ENCODE measurements at places on chromosomes 6 and 20. TPM values are rescaled to one million over a fixed set of nuclear protein-coding genes. Genes with fewer than 3 reads are reported as not detected.

DNA sequence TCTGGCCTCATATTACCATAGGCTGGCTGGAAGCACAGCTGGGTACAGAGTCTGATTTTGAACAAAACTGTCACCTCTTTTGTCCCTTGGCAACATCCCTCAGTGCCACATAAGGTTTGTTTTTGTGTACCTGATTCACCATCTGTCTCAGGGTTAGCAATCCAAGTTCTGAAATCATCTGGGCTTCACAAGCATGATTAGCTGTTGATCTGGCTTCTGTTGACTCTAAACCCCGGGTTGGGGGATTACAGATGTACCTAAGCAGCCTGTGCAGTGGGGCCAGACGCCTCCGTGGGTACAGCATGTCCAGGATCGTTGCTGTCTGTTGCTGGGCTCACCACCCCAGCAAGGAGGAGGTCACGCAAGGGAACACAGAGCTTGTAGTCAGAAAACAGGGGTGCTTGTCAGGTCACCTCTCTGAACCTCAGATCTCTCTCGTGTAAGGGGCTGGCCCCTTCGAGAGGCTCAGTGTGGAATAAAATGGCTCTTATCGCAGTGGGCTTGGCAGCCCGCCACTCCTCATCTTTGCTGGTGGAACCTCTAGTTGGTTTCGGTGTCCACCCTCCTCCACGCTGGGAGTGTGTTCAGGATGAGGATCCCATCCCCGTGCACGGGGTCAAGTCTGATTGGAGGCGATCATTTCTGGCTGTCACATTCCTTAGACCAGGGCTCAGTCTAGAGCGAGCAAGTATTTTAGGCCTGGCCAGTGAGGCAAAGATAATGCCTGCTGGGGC lies 39.2 kb upstream of the ZNF831 start:
- DNase-seq, result no peak

GRCh38 chr6:115071962-115072361 lies 729.1 kb upstream of the HS3ST5 start:
- no peak for DNase-seq

DNA sequence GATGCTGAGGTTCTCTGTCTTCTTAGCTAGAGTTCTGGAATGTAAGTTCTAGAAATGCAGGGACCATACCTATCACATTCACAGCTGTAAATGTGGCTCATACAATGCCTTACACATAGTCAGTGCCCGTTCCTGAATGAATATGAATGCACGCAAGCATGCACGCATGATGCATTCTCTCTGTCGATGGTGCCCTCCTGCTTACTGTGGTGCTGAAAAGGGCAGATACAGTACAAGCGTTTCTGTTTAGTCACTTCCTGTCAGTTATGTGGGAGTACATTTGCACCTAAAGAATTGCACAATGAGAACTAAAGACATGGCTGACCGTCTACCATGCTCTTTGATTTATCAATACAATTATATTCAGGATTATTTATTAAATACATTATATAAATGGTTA lies 152.2 kb upstream of the SOX4 start:
- no peak for DNase-seq

DNA sequence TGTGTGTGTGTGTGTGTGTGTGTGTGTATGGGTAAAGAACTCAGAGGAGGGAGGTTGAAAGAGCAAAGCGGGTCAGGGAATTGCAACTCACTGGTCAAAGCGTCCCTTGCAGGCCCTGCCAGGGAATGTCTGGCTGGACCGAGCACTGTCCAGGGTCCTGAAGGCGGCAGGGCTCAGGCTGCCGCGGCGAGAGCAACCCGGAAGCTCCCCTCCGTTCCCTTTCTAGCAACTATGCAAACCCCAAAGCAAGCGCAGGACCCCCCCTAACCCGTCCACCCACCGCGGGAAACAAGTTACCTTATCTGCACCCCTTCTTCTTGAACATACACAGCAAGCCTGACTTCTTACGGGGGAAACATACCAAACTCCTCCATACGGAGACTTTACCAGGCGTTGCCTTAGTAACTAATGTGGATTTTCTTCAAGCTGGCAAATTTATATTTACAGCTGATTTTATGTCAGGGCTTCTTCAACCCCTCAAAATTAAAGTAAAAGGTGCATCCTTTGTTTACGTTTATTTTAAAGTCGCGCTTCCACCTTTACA lies 538 bp upstream of the GRM1 start:
- DNase-seq, result peak; percentile 32

DNA sequence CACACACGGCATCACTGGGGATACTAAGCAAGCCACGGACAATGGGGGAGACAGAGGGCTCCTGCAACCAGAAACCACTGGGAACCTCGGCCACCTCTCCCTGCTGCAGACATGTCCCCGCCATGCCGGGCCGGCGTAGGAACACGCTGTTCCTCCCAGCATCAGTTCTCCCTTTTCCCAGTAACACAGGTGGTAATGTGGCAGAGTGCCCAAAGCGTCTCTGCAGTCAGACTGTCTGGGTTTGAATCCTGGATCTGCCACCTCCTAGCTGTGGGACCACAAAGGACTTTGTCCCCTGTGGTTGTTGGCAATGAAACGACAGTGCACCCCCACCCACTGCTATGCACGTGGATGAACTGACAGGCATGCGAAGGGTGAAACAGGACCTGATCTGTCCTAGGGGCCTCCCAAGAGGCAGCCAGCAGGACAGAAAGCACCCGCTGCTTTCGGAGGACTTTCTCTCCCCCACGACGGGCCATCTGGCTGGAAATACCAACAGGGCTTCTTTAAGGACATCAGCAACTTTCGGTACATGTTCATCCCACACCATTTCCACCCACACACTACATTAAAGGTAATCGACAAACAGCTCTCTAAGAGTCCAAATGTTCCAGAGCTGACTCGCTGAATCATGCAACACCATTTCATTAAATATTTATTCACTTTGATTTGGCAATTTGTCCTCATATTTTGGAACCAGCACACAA lies 74.1 kb downstream of the SULF2 start:
- DNase-seq, result no peak

DNA sequence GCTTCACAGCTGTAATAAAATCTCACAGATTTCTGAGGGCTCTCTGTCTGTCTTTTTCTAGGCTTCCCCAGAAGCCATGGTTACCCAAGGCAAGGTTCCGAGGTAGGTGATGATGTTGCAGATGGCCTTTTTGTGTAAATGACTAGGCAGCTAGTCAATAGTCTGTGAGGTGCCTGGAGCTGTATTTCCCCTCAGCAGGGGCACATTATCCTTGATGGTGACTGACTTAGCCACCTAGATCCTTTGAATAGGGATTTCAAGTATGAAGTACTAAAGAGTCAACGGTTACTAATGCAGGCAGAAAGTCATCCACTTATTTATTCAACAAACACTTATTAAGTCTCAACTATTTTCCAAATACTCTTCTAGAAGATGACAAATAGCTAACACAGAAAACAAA lies 49.3 kb upstream of the L3MBTL3 start:
- DNase-seq, result no peak

GRCh38 chr6:53727748-53728147 lies 62.2 kb upstream of the KLHL31 start:
- no peak for DNase-seq

GRCh38 chr6:1347161-1347560 lies 35.3 kb downstream of the FOXQ1 start:
- DNase-seq, result no peak

DNA sequence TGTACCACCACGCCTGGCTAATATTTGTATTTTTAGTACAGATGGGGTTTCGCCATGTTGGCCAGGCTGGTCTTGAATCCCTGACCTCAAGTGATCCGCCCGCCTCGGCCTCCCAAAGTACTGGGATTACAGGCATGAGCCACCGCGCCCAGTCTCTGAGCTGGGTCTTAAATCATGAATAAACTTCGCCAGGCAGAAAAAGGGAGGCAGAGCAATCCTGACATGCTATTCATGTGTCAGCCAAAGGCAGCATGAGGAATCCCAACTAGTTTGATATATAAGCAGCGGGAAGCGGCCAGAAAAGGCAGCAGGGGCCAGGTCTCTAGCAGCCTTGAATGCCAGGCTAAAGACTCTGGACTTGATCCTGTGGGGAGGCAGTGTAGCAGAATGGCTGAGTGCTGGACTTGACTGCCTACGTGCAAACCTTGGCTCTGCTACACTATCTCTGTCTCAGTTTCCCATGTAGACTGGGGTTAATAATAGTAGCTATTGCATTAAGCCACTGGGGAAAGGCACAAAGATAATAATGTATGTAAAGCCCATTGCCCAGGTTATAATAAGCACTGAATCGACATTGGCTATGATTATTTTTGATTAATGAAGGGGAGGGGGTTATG lies 1.8 kb downstream of the PROCR start:
- no peak for DNase-seq

- no peak for DNase-seq
These were observed 72.1 kb downstream of the TXLNB start for GRCh38 chr6:139219746-139220145.

- no peak for DNase-seq
These were observed 91.8 kb upstream of the F13A1 start for GRCh38 chr6:6412221-6412620.

- no peak for DNase-seq
These were observed 56.6 kb upstream of the POU3F2 start for GRCh38 chr6:98777762-98778161.

GRCh38 chr6:67300430-67301040 lies 1334.5 kb upstream of the ADGRB3 start:
- no peak for DNase-seq

- DNase-seq, result no peak
These were observed 20.4 kb upstream of the BPIFB1 start for GRCh38 chr20:33262658-33263065.

DNA sequence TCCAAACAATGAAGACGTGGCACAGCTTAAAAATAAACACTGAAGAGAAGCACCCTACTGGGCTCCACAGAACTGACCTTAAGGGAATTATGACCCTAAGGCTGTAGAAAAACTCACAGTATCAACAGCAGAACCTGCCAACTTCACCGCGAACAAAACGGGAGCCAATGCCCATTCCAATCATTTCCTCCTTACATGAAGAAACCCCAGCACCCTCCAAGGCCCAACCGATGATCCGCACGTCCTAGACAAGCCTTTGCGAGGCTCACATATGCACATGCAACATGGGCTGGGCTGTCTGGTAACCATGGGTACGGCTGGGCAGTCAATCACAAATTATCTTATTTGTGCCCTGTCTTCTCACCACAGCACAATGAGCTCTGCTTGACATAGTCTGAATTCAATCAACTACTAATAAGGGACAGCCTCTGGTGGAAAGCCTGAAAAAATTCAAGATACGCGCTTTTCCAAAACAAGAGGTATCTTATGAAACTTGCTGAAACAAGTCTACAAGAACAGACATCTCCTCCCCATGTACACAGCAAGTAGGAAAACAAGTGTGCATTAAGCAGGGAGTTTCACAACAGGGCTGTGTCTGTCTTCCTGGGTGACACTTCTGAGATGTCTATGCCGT lies 1.7 kb downstream of the DIDO1 start:
- DNase-seq, result no peak

DNA sequence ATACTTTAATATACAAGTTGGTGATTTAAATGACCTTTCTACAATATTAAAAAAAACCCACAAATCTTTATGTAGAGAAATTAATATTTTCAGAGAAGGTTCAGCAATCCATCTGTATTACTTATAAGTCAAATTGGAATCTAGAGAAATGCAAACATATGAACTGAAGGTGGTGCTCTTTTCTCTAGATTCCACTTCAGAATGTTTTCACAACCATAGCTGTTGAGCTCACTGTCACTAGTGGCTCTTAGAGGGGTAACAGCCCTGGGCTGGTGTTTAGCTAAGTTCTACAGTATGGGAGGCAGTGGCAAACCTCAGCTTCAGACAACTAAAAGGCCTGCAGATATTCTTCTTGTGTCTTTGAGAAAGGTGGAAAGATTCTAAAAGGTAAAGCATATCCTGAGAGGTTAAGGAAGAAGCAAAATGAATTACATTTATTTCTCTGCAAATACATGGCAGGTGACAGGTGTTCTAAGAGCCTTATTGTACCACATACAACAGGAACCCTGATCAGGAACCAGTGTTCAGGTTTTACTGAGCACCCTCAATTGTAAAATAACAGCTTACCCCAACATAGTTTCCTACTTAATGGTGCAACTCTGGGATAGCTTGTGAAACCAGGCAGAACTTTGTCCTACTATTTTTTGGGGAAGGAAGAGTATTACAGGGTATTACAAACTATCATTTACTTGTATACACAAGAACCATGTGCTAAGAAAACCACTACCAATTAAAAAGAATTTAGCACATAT lies 56.6 kb upstream of the SAMHD1 start:
- DNase-seq, result no peak

DNA sequence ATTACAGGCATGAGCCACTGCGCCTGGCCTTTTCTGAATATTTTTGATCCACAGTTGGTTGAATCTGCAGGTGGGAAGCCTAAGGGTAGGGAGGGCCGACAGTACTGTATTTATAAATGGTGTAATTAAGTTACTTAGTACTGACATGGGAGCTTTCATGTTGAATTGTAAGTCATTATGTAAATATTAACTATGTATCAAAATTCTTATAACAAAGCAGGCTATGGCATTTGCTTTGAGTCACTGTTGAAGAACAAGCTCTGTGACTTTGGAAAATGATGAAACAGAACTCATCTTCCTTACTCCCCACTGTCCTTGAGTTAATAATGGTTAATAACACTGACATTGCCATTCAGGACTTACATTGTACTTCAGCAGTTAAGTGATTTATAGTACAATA lies 63.0 kb upstream of the TXNDC5 start:
- DNase-seq, result no peak

- DNase-seq, result peak; percentile 42
These were observed 102.8 kb downstream of the DACT2 start for GRCh38 chr6:168216751-168217191.

GRCh38 chr20:19317237-19318069 lies 105.0 kb downstream of the SLC24A3 start:
- no peak for DNase-seq

GRCh38 chr6:146909376-146909775 lies 294.8 kb upstream of the STXBP5 start:
- DNase-seq, result no peak

- no peak for DNase-seq
These were observed 85.4 kb downstream of the CD40 start for GRCh38 chr20:46203510-46203837.

DNA sequence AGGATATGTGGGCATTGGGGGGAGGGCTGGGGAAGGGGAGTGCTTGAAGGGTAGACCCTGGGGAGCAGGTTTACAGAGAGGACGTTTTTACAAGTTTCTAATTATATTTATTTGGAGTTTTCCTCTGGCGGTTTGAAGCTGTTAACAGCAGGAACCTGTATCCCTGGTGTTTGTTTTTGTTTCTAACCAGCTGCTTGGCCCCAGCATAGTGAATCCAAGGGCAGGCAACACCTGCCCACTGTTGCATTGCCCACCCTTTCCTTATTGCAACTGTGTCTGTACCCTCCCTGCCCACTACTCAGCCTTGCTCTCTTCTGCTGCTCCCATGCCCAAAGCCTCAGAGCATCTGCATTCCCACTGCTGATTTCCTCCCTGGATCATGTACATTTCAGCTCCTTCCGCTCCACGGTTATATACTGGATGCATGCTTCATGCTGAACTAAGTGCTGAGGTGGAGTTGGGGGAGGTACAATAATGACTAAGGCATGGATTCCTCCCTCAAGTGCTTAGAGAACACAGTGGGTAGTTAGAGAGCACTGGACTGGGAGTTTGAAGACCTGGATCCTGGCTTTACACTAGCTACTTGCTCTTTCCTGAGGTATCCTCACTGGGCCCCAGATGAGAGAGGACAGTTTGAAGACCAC lies 6.0 kb downstream of the SCUBE3 start:
- DNase-seq, result no peak

Gene PRDM13
- not detected for total RNA-seq

Gene CFAP206
- total RNA-seq, result 2.0 TPM

Gene COX4I2
- total RNA-seq, result 1.2 TPM

Gene SPATS1
- total RNA-seq, result 0.41 TPM

Gene SIRPB2
- total RNA-seq, result 0.82 TPM

Gene DST
- total RNA-seq, result 188 TPM

Gene DBNDD2
- total RNA-seq, result 2.9 TPM

Gene PPP1R14C
- total RNA-seq, result 59.1 TPM

Gene LHFPL5
- 0.82 TPM for total RNA-seq

Gene LAMP5
- total RNA-seq, result 12.6 TPM
